ENCODE measurements at places on chromosomes 6 and 20.

- no peak for DNase-seq
Measured at GRCh38 chr6:112899541-112899940, 552.4 kb downstream of the RFPL4B start.

DNA sequence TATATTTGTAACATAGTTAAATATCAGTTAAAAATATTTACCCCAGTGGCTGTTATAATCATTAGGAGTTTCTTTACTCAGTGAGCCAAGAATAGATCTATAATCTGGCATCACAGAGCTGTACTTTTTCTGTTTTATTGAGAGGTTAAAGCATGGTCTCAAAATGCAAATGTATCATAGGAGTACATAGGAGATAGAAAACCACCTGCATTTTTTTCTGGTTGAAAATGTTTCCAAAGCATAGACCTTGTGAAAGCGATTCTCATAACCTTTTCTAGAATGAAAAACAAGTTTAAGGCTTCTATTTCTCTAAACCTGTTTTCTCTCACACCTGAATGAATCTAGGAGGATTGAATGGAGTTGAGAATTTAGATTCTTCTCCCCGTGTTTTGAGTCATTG, 14.4 kb downstream of the KCNQ5 start:
- no peak for DNase-seq

- no peak for DNase-seq
Measured at GRCh38 chr20:62659488-62660239, 17.4 kb downstream of the SLCO4A1 start.

DNA sequence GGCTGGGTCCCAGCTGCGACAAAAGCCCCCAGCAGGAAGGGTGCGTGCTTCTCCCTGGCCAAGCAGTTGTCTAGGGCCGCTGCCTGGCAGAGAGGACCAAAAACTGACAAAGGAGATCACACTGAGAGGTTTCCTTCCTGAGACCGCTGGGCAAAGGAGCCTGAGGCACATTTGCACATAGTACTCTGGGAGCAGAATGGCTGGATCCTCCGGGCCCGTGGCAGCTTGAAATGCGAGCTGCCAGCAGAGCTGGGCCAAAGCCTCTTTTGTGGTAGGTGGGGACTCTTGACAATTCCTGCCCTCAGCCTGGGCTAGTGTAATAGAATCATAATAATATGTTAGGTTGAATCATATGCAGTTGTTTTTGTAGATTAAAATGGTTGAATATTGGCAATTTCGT, 33.1 kb upstream of the RNF8 start:
- no peak for DNase-seq

- DNase-seq: no peak
Measured at GRCh38 chr6:21438986-21439352, 154.6 kb upstream of the SOX4 start.

GRCh38 chr6:164183556-164184123, 769.1 kb downstream of the QKI start:
- no peak for DNase-seq

DNA sequence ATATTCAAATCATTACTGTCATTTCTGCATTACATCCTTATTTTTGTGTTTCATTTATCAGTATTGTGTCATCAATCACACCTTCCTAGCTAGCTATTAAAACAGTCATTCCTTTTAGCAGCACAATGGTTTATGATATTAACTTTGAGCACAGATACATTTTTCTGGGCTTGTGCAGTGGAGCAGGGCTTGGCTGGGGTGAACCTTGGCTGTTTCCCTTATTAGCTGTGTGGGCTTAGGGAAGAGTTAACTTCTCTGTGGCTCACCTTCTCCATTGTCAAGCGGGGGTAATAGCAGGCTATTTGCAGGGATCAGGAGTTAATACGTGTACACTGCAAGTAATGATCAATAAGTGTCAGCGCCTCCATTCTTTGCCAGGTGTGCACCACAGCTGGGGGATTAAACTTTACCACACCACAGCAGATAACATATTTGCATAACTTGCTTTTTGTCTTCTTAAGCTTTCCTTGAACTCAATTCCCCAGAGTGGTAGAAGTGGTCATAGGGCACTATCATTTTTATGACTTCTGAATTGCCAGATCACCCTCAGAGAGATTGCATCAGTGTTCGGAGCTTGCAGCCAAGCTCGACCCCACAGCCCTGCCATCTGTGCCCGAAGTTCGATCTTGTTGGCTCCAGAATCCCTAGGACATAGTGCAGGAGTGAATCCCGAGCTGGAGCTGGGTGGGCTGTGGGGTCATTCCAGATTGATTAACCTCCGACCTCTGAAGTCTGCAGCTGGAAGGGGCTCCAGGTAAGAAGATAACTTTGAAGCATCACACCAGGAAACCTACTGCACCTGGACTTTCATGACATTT, 1.5 kb upstream of the PYGB start:
- no peak for DNase-seq

DNA sequence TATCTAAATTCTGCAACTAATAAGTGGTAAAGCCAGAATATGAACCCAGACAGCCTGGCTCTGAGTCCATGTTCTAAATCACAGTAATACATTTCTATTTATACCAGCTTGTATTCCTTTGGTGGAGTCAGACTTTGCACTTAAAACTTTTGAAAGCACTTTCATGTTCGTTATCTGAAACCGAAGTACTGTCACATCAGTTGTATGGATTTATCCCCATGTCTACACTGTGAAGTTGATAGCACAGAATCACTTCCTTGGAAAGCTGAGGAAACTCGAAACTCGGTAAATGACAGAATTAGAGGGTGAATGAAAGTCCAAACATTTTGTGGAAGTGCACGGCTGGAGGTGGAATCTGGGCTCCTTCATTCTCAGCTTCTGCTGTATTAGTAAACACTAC, 28.3 kb upstream of the CTAGE9 start:
- no peak for DNase-seq

DNA sequence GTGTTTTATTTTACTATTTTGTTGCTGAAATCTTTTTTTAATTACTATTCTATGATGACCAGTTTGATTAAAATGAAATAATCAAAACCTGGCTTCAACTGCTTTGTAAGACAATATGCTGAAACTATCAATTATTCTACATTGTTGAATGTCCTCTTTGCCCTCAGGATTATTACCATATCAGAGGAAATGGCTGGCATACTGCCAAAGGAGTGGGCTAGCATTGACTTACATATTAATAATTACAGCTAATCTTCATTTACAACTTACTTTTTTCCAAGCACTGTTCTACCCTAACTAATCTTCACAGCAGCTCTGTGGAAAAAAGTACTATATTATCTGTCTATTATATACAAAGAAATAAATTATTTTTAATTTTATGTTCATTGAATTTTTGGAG, 560.5 kb downstream of the BCKDHB start:
- DNase-seq: no peak

- DNase-seq: no peak
Measured at GRCh38 chr20:35007413-35007812, 51.7 kb downstream of the MYH7B start.

DNA sequence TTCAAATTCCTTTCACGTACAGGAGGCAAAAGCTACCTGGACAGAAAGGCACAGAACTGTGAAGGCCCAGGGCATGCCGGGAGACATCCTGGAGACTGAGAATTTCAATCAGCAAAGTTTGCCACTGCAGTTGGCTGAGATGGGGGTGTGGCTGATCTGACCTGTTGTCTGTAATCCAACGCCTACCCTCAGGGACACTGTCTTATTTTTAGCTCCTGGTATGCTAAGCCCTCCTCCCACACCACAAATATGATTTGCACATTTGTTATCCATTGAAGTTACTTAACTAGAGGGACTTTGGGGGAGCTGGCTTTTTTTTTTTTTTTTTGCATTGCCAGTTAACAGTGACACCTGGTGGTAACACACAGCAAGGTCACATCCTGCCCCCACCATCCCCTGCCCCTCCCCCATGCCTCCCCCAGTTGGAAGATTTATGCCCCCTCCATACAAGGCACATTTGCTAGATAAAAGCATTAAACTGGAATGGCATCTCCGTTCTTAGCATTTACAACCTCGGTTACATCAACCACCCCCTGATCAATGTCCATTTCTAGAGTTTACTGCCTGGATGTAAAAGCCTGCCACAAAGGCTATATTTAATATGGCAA, 40.4 kb downstream of the TTI1 start:
- no peak for DNase-seq

DNA sequence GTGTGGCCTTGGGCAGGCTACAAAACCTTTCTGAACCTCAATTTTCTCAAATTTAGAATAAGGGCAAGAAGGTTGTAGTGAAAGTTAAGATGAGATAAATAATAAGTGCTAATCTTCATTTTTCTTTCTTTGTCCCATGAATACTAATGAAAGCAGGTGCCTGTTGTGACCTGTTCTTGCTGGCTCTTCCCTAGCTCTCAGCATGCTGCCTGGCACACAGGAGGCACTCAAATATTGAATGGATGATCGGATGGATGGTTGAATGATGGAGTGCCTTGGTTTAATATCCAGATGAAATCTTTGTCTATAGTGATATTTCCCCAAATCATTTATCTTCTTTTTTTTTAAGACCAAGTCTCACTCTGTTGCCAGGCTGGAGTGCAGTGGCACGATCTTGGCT, 15.0 kb downstream of the PBOV1 start:
- DNase-seq: no peak
